CD4-positive, alpha-beta T cell treated with Interleukin-6 at 100 ng/mL for 8 hours (primary cell): ENCODE measurements at places on chromosomes 12 and 14.

DNA sequence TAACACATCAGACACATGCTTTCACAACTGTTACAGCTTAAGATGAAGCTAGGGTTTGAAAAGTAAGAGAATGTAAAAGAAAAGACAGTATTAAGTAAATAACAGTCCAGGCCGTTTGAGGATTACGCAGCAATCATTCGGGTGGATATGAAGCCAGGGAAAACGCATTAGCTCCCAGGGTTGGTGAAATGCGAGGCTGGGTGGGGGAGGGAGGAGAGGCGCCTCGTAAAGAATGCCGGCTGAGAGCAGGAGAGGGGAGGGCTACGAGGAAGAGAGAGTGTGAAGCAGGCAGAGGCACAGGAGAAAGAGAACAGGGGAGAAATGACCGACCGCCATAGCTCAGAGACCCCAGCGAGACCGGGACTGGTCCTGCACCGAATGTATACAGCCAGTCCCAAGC, 73.0 kb downstream of the IQSEC3 start:
- DNase-seq = no peak

DNA sequence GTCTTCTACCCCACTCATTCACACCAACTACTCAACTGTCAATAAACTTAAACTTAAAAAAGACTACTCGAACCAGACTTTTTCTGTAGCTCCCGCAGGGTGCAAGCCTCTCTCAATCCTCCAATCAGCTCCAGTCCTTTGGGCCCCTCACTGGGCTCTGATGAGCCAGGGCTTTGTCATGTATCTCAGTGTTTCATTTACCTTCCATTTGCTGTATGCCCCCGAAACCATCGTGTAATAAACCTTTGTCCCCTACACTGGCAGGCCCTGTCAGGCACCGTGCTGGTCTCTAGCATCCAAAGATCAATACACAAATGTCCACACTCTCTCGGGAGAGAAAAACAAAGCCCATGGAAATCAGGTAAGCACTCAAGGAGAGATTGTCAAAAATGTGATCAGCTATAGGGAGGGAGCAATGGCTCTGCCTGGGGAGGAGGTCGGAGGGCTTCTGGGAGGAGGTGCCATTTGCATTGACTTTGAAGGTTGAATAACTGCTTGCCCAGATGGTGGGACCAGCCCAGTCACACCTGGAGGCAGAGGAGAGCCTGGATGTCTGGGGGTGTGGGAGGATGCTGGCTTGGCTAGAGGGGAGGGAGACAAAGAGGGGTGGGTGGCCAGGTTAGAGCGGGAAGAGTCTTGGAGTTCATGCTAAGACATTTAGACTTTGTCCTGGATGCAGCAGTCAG, 42.1 kb upstream of the DICER1 start:
- DNase-seq = no peak

DNA sequence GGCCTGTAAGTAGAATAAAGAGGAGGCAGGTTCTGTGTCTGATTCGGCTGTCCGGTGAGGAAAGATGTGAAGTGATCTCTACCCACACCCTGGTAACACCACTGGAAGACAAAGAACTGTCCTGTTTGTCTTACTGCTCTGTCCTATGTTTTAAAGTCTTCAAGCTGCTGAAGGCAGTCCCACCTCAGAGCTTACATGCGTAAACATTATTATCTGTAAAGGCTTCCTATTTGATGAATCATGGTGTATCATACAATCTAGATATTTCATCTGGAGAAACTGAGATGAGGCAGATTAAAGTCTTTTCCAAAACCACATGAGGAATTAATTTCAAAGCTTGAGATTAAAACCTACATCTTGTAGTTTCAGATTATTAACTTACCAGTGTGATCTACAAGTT, 427.6 kb downstream of the ZFP36L1 start:
- DNase-seq = no peak

DNA sequence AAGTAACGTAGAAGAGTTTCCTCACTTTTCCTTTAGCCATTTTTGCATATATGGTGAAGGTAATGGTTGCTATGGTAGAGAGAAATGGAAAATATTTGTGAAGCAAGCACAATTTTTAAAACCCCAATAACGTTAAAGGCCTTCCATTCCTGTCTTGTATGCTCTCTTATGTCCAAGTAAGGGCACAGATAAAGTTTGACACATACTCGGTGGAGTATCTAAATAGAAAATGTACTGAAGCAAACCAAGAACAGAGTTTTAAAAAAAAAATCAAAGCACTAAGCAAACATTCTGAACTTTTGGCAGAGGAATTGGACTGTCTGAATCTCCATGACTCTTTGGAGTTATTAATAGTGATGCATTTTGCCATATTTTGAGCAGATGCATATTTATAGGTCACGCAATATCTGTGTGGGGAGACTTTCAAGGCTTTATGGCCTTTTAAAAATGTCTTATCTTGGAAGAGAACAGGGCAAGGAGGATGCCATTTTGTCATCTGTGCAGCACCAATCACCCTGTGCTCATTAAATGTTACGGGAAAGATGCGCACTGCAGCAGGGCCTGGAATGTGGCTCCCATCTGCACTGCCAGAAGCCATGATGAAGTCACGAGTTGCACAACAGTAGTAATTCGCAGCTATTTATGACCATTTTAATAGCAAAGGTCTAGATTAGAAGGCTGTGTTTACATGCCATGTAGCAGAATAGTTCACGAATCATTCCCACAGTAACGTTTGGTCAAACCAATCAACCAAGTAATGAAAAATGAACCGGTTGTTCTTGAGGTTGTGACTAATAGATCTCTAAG, 23.3 kb upstream of the AMIGO2 start:
- DNase-seq = no peak

DNA sequence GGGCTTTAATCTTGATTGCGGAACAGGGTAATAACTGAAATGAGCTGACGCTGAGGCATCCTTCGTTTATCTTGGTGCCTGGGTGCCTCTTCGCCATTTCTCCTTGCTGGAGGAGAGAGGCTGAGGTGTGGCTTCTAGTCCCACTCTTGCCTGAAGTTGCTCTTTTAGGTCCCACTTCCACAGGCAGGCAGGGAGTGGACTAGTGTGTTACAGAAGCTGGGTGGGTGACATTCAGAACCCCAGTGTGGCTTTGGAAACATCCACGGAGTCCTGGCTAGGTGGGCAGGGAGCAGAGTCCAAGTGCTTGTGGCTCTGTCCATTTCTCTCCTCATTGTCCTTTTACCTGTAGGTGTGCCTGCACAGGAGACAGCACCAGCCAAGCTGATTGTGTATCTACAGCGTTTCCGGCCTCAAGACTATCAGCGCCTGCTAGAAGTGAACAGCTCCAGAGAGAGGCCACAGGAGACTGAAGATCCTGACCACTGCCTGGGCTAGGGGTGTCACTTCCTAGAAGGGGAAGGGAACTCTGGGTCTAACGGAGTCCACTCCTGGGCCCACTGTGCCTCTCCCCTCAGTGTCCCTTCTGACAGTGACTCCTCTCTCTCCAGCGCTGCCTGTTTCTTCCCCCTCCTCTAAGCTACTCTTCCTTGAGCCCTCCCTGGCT, 2.4 kb downstream of the THTPA start:
- no peak for DNase-seq

GRCh38 chr12:55722948-55723347, 2.8 kb downstream of the RDH5 start:
- no peak for DNase-seq

DNA sequence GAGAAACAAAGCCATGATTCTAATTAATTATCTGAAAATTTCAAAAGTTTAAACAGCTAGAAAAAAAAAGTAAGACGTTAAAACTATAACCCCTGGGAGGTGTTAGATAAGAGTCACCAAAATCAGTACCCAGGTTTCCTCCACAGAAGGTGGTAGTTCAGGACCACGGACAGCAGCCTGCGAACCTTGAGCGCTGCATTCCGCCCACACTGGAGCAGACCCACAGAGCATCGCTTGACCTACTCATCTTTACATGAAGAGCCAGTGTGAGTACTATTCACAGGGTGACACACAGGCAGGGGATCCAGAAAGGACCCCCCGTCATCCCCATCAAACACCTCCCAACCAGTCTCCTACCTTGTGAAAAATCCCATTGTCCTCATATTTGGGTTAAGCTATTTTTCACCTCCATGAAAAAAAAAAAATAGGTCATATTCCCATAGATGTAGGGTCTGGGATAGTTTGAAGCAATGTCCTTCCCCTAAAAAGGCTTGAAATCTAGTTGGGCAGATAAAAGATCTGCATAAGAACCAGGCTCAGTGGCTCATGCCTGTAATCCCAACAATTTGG, 8.8 kb upstream of the CHGA start:
- no peak for DNase-seq

- DNase-seq = no peak
Observed at GRCh38 chr12:115013236-115013981, 329.4 kb upstream of the TBX3 start.

DNA sequence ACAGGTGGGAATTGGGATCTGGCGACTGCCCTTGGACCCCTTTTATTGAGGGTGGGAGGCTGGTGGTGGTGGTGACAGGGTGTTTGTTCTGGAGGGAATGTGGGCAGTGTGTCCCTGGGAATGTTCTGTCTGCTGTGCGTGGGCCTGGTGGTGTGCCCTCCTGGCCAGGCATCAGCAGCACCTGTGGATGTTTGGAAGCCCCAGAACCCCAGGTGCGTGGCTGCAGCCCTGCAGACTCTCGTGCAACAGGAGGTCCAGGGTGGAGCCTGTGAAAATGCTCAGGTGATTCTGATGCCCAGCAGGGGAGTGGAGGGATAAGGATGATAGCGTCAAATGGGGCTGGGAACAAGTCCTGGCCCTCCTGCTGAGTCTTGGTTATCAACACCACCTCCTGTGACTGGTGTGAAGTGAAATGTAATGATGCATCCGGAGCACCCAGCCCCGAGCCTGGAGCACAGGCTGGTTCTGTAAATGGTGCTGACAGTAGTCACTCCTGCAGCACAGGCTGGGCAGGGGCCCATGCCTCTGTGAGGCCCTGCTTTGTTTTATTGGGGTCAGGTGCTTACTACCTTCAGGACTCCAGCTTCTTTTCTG, 176.6 kb downstream of the TSPAN9 start:
- no peak for DNase-seq

GRCh38 chr14:44339231-44339630, 167.9 kb downstream of the FSCB start:
- DNase-seq = no peak

DNA sequence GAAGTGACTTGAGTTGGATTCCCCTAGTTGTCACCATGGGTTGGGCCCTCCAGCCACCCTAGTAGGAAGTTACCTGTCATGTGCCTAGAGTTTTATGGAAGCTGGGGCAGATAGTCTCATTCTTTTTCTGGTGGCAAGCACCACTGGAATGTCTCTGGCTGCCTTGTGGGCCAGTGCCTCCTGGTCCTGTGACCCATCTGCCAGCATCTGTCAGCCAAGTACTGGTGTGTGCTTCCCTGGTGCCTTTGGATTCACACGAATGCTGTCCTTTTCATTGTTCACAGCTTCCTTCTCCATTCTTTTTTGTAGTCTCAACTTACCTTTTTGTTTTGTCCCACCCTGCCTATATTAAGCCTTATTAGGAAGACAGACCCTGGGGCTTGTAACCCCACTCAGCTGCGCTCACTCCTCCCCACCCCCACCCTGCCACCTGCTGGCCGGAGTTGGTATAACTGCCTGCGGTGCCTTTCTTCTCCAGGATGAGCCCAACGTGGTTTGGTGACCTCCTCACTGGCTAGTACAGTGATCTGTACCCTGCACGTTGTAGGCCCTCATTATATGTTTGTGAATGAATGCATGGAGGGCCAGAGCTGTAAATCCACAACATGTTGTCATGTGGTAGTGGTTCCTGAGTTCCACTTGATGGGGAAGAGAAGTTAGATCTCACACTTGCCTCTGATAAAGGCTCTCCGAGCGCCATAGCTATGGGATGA, 125.7 kb downstream of the TSPAN9 start:
- peak; percentile 14 for DNase-seq

DNA sequence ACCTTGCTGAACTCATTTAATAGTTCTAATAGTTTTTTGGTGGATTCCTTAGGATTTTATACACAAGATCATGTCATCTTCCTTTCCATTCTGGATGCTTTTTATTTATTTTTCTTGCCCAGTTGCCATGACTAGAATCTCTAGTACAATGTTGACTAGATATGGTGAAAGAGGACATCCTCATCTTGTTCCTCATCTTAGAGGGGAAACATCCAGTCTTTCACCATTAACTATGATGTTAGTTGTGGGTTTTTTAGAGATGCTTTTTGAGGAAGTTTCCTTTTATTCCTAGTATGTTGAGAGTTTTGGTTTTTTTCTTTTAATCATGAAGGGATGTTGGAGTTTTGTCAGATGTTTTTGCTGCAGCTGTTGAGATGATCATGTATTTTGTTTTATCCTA, 8.7 kb downstream of the ANKRD13A start:
- no peak for DNase-seq

- no peak for DNase-seq
Observed at GRCh38 chr12:85531341-85531740, 251.3 kb downstream of the ALX1 start.
